ENCODE measurements at places on chromosomes 12 and 14.

DNA sequence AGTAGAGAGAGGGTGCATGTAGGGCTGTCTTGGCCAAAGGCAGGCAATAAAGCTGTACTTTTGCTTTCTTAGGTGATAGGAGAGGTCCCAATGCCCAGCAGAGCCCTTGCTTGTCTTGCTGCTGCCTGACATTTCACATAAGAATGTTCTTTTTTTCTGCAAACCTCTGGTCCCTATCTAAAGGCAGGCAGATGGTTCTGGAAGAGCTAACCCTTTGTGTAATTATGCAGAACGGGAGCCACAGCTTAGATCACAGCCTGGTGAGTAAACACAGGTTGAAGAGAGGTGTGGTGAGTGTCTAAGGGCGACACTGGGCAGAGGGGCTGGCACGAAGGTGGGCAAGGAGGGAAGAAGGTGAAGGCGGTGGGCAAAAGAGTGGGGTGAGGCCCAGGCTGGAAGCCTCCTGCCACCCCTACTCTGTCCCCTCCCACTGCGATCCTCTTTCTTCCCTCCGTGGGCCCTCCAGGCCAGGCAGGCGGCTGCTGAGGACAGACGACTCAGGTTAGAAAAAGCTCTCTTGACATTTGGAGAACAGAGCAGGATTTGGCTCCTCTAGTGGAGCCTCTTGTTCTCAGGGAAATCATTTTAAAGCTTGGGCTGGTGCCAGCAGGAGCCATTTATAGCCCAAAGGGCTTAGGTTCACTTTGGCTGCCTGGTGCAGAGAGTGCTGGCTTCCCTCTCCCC is 42.8 kb downstream of the PRMT8 start:
- DNase-seq: no peak

- no peak for DNase-seq
Measured at GRCh38 chr12:57614178-57614947, 3.1 kb downstream of the ARHGEF25 start.

DNA sequence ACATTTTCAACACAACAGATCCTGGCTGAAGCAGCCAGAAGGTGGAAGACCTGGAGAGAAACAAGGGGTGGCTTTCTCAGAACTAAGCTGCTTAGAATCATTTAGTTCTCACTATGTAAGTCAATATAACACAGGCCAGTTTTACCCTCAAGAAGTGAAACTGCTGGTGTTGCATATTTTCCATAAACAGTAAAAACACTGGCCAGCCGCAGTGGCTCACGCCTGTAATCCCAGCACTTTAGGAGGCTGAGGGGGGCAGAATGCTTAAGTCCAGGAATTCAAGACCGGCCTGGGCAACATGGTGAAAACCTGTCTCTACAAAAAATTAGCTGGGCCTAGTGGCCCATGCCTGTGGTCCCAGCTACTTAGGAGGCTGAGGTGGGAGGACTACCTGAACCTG is 11.6 kb downstream of the STX2 start:
- no peak for DNase-seq

- DNase-seq: no peak
Measured at GRCh38 chr14:67973436-67973835, 153.9 kb downstream of the RAD51B start.

GRCh38 chr12:4806439-4807115 is 86.4 kb downstream of the GALNT8 start:
- DNase-seq: no peak

- DNase-seq: no peak
Measured at GRCh38 chr12:79688376-79689060, 2.2 kb downstream of the PAWR start.

GRCh38 chr14:67583711-67584644 is 16.1 kb downstream of the PIGH start:
- peak; percentile 63 for DNase-seq

GRCh38 chr14:69387311-69387710 is 10.8 kb downstream of the ERH start:
- no peak for DNase-seq

- DNase-seq: no peak
Measured at GRCh38 chr14:55746558-55746957, 166.6 kb downstream of the KTN1 start.

DNA sequence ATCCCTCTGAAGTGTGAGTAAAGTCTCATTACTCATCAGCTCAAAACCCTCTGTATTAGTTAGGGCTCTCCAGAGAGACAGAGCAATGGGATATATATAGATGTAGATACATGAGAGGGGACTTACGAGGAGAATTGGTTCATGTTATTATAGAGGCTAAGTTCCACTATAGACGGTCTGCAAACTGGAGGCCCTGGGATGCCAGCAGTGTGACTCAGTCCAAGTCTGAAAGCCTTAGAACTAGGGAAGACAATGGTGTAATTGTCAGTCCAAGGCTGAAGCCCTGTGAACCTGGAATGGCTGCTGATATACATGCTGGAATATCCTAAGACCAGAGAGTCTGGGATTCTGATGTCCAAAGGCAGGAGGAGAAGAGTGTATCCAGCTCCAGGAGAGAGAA is 57.3 kb upstream of the CEP83 start:
- no peak for DNase-seq

GRCh38 chr14:60723116-60723906 is 840 bp downstream of the SIX4 start:
- DNase-seq: peak; percentile 57

- no peak for DNase-seq
Measured at GRCh38 chr12:50151047-50151687, 16.0 kb downstream of the CERS5 start.

- no peak for DNase-seq
Measured at GRCh38 chr12:20805921-20806320, 4.6 kb upstream of the SLCO1B3 start.

DNA sequence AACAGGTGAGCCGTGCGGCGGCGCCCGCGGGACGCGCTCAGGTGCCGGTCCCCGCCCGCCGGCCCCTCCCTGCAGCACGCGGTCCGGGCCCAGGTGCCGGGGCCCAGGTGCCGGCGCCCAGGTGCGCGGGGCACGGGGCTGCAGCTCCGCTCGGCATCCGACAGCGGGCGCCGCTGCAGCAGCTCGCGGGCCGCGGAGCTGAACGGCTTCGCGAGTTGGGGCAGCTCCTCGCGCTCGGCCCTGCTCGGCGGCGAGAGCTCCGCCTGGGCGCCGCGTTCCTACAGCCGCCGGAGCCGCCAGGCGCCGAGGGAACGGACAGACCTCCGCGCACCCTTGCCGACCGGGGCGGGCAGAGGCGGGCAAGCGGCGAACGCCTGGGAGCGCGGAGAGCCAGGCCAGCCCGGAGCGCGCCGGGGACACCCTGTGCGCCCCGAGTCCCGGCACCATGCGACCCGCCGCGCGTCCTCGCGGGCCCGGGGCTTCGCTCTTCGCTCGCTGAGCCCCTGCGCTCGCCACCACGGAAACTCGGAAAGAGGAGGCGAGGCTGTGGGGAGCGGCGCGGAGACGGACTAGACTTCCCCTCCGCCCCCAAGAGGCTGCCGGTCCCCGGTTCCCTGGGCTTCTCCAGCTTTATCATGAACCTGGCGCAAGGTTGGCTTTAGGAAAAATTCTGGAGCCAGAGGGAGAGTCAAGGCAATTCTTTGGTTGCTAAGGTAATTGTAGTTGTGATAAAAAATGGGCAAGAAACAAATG is at the start of gene RGS6:
Gene RGS6, plus strand, starts transcription at position 201 of the 753 bp plus-strand sequence.
- no peak for DNase-seq

DNA sequence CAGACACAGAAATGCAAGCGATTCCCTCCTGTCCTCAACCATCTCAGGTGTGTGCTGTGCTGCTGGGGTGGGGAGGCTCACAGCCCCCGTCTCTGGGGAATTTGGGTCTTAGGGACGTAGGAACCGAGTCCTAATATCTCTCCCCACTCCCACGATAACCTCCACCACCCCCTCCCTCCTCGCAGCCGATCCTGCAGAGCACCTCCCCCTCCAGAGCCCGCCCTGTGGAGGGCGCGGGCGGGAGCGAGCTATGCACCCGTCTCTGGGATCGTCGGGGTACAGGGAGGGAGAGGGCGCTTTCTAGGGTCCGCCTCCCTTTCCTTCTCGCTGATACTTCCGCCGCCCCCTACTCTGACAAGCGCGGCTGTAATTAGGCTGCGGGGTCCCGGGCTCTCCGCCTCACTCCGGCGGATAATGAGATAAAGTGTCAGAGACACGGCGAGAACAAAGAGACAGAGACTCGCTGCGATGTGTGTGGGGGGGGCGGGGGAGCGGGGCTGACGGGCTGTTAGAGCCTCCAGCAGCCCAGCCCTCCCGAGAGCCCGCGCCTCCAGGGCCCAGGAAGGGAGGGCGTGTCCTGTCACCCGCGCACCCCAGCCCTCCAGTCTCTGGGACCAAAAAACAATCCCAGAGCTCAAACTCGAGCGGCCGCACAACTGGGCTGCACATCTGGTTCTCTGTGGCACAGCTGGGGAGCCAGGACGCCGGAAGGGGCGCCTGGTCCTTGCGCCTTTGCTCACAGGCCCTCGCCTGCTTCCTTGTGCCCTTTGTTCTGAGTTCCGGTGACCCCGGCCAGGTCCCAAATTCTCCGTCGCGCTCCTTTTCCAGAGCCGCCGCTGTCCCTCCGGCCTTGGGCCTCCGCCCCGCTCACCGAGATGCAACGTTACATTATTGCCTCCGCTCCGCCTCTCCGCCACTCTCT is 8.7 kb downstream of the SHMT2 start:
- DNase-seq: no peak

- DNase-seq: no peak
Measured at GRCh38 chr12:53431187-53431586, 7.5 kb downstream of the AMHR2 start.

DNA sequence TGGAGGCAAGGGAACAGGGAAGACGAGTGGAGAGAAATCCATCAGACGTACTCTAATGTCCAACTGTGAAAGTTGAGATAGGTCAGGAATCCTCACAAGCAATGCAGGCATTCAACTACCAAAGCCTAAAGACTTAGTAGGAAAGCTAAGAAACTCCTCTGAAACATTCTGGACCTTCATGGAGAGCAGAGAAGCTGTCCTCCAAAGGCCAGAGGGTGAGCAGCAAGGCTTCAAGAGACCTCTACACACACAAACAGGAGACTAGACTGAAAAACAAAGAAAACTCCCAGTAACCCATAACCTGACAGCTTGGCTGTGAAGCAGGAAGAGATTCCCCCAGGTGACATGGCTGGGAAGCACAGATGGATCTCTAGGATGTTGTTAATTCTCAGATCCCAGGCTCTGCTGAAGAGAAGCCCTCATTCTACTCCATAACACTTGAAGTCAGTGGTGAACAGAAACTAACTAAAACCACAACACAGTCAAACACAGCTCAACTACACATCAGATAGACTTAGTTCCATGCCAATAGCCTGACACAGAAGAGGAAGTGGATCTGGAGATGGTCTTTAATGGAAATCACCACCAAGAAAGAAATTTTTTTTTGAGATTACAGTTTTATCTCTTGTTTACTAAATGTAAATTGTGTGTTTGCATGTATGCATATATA is 23.2 kb upstream of the LYZ start:
- no peak for DNase-seq

- DNase-seq: peak; percentile 78
Measured at GRCh38 chr14:23306412-23307145, at the start of gene BCL2L2. Gene BCL2L2 (plus strand): TSS chr14:23306833. CDS start chr14:23307768, 935 bp downstream.

DNA sequence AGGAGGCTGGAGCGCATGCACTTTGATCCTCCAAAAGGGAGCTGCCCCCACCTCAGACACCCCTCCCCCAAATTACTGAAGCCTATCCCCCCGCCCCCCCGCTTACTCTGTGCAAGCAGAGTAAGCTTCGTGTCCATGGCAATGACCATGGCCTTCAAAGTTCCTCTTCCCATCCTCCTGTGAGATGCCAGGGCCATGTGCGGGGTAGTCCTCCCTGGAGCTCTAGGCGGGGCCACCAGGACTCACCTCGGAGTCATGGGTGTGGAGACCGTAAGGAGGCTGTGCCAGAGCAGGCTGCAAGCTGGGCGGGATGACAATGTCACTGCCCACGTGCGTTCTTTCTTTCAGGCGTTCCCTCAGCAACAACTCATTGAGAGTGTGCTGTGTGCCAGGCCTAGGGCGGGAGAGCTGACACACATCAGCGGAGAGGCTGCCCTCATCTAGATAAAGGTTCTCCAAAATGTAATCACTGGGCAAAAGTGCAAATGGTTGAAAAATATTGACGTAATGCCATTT is 66.8 kb downstream of the C14orf132 start:
- no peak for DNase-seq

GRCh38 chr12:70772836-70773235 is 135.6 kb upstream of the PTPRB start:
- no peak for DNase-seq

DNA sequence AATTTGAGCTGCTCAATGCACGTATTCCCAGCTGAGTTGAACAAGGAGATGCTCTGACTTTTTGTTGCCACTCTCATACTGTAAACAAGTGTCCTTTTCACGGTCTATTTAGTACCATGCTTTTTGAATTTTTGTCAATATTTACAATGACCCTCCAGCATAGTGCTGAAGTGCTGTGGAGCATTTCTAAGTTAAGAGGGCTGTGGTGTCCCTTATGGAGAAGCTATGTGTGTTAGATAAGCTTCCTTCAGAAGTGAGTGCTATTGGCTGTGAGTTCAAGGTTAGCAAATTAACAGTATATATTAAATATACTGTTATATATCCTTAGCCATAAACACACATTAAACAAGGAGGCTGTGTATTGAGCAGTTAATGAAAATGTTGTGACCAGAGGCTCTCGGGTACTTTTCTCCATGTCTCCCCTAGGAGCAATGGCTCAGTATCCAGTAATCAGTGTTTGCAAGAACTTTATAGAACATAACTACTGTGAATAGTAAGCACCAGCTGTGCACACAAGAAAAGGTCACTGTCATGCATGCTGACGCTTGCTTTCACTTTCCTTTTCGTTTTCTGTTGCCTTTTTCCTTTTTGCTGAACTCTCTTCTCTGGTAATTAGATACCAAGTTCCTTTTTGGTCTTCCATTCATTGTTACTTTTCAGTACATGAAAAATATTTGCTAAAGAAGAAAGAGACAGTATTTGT is 187.2 kb upstream of the NEDD1 start:
- peak; percentile 54 for DNase-seq

DNA sequence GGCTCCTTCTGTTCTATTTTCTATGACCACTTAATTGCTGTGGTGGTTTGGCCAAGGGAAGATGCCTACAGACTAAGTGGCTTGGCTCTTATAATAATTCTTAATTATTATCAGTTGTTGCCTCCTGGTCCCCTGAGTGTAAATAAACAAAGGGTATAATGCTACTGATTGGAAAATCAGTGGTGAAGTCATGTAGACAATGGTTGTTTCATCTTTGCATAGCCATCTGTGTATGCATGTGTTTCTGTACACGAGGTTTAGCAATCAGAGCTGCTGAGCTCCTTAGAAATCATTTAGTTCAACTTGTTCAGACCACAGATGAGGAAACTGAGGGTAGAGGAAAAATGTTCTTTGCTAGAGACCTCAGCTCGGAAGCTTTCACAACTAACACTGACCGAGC is 152.2 kb downstream of the STXBP6 start:
- no peak for DNase-seq

GRCh38 chr12:118042091-118042490 is 18.9 kb downstream of the WSB2 start:
- no peak for DNase-seq

GRCh38 chr12:89706986-89707702 is 1.5 kb downstream of the ATP2B1 start:
- DNase-seq: peak; percentile 5

Measured in dermis microvascular lymphatic vessel endothelial cell (primary cell).